Fibroblast of skin of right biceps (primary cell): ENCODE measurements at places on chromosomes 5 and 9.

DNA sequence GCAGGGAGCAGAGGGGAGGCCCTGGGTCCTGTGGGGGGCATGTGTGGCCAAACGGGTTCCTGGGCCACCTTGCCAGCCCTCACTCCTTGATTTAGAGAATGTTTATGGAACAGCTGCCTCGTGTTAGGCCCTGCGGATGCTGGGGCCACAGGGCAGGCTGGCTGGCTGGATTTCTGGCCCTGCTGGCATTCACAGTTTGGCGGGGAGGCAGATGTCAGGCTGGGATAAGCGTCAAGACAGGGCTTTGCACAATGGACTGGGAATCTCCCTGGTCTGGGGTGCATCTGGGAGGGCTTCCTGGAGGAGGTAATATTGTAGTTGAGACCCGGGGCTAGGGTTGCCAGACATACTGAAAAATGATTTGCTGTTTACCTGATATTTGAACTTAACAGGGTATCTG is 13.8 kb downstream of the NCS1 start:
- DNase-seq = no peak

- no peak for DNase-seq
These were observed 261.1 kb downstream of the MLLT3 start for GRCh38 chr9:20361229-20361628.

GRCh38 chr5:111124793-111125192 is 32.6 kb downstream of the WDR36 start:
- DNase-seq = no peak

- peak; percentile 18 for DNase-seq
These were observed at the start of gene SHISAL2B for GRCh38 chr5:64690417-64691151. Gene SHISAL2B, plus strand, starts transcription at chr5:64690503. Its CDS starts 121 bp downstream, at chr5:64690624.

GRCh38 chr5:93395971-93396379 is 185.0 kb downstream of the NR2F1-AS1 start:
- no peak for DNase-seq

DNA sequence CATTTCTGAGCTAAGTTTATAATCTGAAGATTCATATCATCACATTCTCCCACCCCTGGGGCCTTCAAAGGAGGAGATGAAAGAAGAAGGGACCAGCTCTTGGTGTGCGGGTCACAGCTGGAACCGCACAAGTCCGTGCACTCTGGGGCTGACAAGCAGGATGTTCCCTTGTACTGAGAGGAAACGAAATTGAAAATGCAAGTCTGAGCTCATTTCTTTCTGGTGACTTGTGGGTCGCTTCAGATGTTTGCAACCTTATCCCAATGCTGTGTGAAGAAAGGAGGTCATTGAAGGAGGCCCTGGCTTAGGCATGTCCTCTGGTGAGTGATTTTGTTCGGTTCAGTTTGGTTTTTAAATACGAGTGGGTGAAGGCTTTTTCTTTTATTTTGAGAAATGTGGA is 59.6 kb downstream of the C9orf152 start:
- DNase-seq = peak; percentile 29

GRCh38 chr5:113612060-113612496 is 98.6 kb downstream of the YTHDC2 start:
- DNase-seq = peak; percentile 20

- peak; percentile 98 for DNase-seq
These were observed 124.4 kb downstream of the C9orf50 start for GRCh38 chr9:129496473-129497004.

- DNase-seq = no peak
These were observed 89.6 kb upstream of the LRRTM2 start for GRCh38 chr5:138964647-138965201.

DNA sequence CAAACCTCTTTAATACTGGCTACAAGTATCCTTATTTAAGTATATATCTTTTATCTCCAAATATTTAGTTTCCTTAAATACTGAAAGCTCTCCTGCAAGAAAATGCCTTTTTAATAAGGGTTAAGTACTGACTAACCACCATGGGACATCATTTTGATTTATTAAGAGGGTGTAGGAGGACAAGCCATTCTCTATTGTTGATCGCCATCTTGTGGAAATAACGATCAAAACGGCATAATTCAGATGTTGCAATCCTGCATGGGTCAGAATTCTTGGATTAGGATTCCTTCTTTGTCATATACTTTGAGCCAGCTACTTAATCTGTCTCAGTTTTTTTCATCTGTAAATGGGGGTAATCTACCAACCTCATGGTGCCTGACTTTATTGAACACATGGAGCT is 28.7 kb upstream of the C5orf46 start:
- peak; percentile 22 for DNase-seq

DNA sequence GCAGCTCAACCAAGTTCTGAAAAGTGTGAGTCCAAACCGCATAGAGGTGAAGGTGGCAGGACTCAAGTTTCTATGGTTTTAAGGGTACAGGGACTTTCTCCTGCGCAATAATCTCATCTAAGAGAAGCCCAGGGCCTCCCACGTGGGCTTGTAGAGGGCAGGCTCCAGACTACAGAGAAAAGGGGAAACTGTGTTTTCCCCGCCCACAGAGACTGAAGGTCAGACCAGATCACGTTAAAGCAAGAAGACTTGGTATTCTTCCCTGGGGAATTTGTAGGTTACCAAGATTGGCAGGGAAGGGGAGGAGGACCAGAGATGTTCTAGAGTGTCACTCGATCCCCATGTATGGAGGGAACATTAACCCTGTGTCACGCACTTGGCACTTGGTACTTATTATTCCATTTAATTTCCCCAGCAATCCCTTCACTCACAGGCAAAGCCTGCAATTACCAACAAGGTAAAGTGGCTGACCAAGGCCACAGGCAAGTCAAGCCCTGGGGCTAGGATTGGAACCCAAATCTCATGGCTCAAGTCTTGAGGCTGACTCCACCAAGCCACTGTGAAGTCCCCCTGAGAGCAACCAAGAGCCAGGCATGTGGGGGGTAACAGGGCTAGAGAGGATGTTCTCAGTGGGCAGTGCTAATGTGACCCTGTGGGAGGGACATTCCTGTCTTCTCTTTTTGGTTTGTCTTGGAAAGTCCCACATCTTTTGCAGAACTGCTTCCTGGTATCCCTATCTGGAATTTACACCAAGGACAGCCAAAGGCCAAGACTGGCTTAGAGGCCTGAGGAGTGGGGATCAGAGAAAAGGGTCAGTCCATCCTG is 18.3 kb upstream of the NEK6 start:
- no peak for DNase-seq

DNA sequence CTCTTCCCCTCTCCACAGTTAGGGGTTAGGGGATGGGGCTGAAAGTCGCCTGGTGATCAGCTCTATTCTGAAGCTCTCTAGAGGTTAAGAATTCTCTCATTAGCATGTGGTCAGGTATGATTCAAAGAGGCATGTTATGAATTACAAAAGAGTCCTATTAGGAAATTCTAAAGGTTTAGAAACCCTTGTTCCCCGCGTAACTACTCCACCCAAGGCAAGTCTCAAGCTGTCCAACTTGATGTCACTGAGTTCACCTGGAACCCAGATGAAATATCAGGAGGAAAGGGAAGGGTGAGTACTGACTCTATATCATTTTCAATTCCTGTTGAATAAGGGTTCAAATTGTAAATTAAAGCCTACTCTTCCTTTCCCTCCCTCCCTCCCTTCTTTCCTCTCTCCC is 18.1 kb upstream of the RNF145 start:
- no peak for DNase-seq

DNA sequence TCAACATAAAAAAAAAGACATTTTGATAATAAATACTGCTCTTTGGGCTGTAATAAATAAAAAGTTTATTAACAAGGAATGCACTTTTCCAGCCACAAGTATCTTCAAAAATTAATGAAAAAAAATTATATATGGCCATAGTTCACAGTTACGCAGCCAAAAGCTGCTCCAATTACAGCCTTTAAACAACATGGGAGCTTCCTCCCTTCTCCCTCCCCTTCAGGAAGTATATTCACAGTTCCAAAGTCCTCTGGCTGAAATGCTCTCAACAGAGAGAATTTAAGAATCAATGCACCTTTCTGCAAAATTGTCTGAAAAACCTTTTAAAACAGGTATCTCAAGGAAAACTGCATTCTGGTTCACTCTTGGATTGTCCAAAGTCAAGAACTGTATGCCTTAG is 5.9 kb downstream of the PLK2 start:
- DNase-seq = no peak

DNA sequence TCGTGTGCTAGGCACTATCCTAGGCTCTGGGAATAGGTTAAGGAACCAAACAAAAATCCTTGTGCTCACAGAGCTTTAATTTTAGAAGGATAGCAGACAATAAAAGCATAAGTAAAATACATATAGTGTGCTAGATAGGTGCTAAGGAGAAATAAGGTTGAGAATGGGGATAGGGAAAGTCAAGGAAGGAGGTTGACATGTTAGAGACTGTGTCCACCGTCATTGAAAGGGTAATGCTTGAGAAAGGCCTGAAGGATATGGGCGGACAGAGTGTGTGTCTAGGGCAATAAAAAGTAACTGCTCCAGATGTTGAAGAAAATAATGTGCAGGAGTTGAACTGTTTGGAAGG is 482 bp upstream of the TDRD7 start:
- DNase-seq = no peak

DNA sequence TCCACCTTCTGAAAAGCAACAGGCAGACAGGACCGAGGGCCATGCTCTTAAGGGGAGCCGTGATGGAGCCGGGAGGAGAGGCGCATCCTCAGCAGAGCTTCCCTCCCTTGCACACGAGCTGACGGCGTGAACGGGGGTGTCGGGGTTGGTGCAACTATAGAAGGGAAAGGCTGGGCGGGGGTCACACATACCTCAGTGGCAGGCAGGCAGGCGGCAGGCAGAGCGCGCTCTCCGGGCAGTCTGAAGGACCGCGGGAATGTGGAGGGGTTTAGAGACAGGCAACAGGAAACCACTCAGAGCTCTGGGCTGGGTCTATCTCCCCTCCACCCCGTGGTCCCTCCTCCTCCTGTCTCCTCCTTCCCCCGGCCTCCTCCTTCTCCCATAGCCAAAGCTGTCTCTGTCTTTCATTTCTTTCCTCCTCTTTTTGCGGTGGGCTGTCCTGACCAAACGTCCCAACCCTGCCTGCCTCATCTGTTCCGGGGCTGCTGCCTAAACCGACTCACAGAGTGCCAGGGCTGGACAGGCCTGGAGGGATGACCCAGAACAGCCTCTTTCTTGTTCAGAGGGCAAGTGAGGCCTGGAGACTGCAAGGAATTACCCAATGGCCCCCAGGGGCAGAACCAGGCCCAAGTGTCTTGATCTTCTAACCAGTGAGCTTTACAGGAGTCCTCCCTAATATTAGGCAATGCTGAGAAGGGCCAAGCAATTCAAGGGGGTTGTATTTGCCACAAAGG is at the start of gene SPARC:
Gene SPARC, minus strand, starts transcription at position 242 of the 734 bp plus-strand sequence. CDS start 10,727 bp downstream, outside the sequence.
- DNase-seq = peak; percentile 97

DNA sequence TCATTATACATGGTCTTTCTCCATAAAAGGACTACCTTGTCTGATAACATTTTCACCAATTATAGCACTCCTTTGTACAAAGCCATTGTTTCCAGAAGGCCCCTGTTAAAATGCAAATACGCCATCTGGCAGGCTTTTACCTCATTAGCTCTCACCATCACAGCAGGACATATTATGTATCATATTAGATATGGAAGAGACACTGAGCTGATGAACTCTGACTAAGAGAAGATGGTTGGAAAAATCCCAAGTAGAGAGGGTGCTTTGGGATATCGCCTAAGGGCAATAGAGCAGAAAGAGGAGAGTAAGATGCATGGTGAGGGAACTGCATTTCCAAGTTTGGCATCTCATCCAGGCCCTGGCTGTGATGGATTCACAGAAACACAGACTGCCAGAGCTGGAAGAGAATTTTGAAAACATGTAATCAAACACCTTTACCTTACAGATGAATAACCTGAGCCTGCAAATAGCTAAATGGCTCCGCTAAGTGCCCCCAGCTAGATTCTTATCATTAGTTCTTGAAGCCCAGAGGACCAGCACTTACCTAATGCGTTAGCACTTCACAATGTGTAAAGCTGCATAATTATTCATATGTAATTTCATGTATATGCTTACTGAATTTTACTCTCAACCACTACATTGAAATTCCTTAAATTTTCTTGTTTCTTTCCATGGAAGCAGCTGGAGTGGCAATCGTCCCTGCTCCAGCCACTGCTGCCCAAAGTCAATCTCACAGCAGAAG is 393.6 kb upstream of the IZUMO3 start:
- no peak for DNase-seq

DNA sequence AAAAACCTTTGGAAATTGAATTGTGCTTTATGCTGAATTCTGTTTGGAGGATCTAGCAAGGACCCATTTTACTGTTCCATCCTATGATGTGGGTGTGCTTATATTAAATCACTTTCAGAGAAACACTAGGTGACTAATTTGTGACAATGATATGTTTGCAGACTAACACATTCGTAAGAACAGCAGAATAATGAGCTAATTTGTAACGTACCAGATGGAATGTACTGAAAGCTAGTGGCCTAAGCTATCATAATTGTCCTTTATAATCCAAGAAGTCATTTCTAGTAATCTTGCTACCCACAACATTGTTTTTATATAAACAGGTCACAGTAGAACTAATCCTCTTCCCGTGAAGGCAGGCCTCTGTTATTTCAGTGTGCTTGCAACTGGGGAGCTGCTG is 292.5 kb downstream of the PDE4D start:
- no peak for DNase-seq

DNA sequence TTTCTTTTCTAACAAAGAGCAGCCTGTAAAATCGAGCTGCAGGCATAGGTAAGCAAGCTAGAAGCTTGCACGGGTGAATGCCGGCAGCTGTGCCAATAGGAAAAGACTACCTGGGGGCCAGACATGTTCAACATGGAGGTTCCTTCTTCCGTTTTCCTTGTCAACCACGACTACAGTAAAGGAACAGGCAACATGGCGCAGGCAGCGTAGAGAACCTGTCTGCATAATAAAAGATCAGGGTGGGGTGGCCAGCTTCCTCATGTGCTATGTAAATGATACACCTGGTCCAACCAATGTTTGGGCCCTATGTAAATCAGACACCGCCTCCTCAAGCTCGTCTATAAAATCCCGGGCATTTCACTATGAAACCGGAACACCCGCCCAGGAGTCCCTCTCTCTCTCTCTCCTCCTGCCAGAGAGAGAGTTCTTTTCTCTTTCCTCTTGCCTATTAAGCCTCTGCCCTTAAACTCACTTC is 103.8 kb upstream of the LIFR start:
- no peak for DNase-seq

DNA sequence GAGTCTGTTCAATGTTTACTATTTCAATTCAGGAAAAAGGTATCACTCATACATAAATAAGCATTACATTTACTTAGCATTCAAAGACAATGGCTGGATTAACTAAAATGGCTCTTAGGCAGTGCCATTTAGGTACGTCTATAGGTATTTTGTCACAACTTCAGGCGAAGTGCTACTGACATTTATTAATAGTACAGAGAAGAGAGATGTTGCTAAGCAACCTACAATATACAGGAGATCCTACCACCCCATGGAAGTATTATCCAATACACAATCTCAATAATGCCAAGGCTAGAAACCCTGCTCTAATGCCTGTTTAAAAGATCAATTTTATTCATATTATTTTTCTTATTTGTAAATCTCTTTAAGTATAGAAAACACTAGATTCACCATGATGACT is 76.0 kb downstream of the UBAP2 start:
- no peak for DNase-seq

DNA sequence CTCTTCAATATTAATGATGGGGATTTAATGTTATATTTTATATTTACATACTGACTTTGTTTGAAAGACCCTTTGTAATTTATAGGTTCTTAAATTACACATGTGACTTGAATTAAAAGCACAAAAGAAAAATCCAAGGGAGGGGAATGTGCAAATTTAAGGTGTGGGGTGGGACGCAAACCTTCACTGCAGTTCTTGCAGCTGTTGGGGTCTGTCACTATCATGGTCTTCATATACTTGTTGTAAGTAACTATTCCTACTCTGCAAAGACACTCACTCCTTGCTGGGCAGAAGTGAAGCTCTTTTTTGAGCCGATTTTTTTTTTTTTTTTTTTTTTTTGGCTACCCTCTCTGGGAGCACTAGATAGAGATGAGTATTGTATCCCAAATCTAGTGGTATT is 505.3 kb downstream of the ARHGEF28 start:
- DNase-seq = no peak
